ENCODE measurements at places on chromosomes 16 and 17. TPM values are rescaled to one million over a fixed set of nuclear protein-coding genes. Genes with fewer than 3 reads are reported as not detected.

DNA sequence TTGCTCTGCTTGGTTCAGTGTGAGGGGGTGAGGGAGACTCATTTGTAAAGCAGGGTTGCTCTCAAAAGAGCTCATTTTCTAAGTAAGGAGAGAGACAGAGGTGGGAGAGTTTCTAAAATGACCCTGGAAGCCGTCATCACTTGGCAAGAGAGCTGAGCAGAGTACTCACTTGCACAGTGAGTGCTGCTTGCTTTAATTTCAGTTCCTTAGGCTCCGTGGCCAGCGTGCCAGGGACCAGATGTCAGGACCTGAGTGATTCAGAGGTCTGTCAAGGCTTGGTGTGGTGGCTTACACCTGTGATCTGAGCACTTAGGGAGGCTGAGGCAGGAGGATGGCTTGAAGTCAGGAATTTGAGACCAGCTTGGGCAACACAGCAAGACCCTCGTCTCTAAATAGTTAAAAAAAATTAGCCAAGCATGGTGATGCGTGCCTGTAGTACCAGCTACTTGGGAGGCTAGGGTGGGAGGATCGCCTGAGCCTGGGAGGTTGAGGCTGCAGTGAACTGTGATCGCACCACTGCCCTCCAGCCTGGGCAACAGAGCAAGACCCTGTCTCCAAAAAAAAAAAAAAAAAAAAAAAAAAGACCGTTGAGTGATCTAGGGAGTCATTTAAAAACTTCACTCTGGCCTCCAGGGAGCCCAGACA, 10.7 kb downstream of the ZNF205 start:
- H3K27me3 ChIP-seq: no peaks in the 10 kb centered on the region
- DNase-seq: no peak
- H3K27ac ChIP-seq: peak overlapping the region; percentile 21
- H3K4me3 ChIP-seq: peak overlapping the region; percentile 95

- peaks cover 22% of the 10 kb centered on the region for H3K36me3 ChIP-seq
- H3K4me3 ChIP-seq: no peak overlapping the region
- no peak overlapping the region for H3K27ac ChIP-seq
- H3K27me3 ChIP-seq: no peaks in the 10 kb centered on the region
Measured at GRCh38 chr16:47586121-47586520, 125.0 kb downstream of the PHKB start.

GRCh38 chr16:81686391-81687130, 92.5 kb upstream of the PLCG2 start:
- no peaks in the 10 kb centered on the region for H3K4me1 ChIP-seq
- peaks cover 2% of the 10 kb centered on the region for H3K36me3 ChIP-seq
- H3K27me3 ChIP-seq: no peaks in the 10 kb centered on the region
- H3K4me3 ChIP-seq: no peak overlapping the region

GRCh38 chr16:3094289-3095027, 4.6 kb downstream of the ZSCAN10 start:
- no peak for DNase-seq
- H3K4me3 ChIP-seq: no peak overlapping the region
- H3K4me1 ChIP-seq: no peaks in the 10 kb centered on the region
- H3K27ac ChIP-seq: no peak overlapping the region

DNA sequence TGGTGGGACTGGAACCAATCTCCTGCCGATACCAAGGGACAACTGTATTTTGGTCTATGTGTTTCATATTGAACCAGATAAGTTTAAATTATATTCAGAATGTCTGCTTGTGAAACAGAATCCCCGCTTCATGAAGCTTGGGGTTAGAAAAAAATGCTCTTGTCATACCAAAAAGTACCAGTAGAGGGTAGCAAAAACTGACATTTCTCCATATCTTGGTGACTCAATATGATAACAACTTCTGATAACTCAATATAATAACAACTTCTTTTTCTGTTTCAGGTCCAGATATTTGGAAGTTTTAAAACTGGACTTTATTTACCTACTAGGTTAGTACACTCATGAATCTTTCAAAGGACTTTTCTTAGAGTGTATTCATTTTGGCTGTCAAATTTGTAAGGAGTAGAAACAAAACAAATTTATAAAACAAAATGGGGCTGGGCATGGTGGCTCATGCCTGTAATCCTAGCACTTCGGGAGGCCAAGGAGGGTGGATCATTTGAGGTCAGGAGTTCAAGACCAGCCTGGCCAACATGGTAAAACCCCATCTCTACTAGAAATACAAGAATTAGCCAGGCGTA, 52.3 kb upstream of the ADCY7 start:
- no peak overlapping the region for H3K4me3 ChIP-seq
- H3K4me1 ChIP-seq: peaks cover 21% of the 10 kb centered on the region
- H3K27ac ChIP-seq: no peak overlapping the region
- H3K36me3 ChIP-seq: peaks cover 17% of the 10 kb centered on the region

GRCh38 chr16:55955845-55956244, 80.7 kb upstream of the CES5A start:
- peaks cover 8% of the 10 kb centered on the region for H3K27me3 ChIP-seq
- no peak overlapping the region for H3K27ac ChIP-seq
- no peak overlapping the region for H3K4me3 ChIP-seq
- H3K4me1 ChIP-seq: no peaks in the 10 kb centered on the region
- H3K36me3 ChIP-seq: no peaks in the 10 kb centered on the region

GRCh38 chr17:36106493-36106835, 2.8 kb downstream of the CCL4 start:
- H3K27ac ChIP-seq: no peak overlapping the region
- no peak overlapping the region for H3K4me3 ChIP-seq
- H3K27me3 ChIP-seq: peaks cover 10% of the 10 kb centered on the region
- no peak for DNase-seq

DNA sequence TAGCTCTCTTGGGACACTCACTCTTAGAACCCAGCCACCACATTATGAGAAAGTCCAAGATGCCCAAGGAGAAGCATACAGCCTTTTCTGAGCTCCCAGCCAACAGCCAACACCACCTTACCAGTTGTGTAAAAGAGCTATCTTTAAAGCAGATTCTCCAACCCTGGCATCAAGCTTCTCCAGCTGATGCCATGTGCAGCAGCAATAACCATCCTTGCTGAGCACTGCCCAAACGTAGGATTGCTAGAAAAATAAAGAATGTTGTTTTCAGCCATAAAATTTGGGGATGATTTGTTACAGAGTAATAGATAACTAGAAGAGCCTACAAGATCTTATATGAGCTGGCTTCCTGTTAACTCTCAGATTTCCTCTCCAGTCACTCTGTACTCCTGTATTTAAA, 443.7 kb upstream of the DYNLRB2 start:
- H3K27me3 ChIP-seq: no peaks in the 10 kb centered on the region
- H3K4me1 ChIP-seq: peaks cover 13% of the 10 kb centered on the region
- no peak overlapping the region for H3K4me3 ChIP-seq
- no peak overlapping the region for H3K27ac ChIP-seq
- peaks cover 2% of the 10 kb centered on the region for H3K36me3 ChIP-seq
- no peak for DNase-seq

DNA sequence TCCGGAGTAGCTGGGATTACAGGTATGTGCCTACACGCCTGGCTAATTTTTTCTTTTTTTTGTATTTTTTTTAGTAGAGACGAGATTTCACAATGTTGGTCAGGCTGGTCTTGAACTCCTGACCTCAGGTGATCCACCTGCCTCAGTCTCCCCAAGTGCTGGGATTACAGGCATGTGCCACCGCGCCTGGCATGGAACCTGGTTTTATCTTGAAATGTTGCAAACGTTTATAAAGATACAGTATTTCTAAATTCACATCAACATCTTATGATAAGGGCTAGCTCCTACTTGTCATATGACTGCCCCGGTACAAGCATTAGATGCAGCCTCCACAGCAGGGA, 1.5 kb upstream of the IST1 start:
- peak overlapping the region; percentile 99 for H3K27ac ChIP-seq
- peaks cover 20% of the 10 kb centered on the region for H3K4me1 ChIP-seq
- DNase-seq: no peak

DNA sequence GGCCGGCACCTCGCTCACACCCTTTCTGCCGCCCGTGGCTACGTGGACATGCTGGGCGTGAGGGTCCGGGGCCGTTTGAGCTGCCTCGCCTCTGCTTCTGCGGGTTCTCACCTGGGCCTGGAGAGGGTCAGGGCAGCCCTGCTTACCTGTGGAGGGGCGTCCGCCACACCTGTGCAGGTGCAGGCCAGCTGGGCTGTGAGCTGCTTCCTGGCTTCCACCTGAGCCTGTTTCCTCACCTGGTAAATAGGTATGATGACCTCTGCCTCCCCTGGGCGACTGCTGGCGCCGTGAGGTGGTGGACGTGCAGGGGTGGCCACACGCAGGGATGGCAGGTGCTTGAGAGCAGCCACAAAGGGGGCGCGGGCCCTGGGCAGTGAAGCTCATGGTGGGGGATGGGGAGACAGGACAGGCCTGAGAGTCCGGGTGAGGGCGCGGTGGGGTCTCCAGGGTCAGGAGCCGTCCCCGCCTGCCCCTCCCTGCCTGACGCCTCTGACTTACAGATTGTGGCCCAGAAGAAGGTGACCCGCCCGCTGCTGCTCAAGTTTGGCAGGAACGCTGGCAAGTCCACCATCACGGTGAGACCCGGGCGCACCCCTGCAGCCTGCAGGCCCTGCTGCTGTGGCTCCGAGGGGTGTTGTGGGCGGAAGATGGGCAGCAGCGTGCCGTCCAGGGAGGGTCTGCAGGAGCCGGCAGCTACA, 7.8 kb downstream of the CPNE7 start:
- no peaks in the 10 kb centered on the region for H3K36me3 ChIP-seq
- no peaks in the 10 kb centered on the region for H3K27me3 ChIP-seq
- H3K27ac ChIP-seq: no peak overlapping the region
- H3K4me1 ChIP-seq: peaks cover 2% of the 10 kb centered on the region
- no peak overlapping the region for H3K4me3 ChIP-seq
- peak; percentile 81 for DNase-seq

DNA sequence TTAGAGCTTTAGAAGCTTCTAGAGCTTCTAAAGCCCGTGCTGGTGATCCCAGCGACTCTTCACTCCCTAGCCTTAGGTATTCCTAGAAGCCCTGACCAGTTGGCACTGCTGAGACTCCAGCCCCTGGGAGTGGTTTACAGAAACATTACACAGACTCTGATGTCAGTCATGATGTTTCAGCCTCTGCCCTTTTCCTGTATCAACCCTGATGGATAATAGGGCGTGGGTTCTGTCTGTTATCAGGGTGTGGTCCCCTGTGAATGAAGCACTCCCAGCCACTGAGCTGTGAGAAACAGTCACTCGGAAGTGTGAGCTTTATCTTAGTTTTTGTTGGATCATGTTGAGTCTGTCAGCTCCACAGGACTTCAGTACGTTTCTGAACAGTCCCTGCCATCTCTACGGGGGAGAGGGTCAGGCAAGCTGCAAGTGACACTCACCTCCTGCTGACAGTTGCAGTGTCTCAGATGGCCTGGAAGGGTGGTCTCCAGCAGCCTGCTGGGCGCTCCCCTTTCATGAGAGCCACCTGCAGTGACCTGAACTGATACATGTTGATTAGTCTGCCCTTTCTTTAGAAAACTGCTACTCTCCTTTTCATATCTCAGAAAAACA, 12.8 kb downstream of the GOSR2 start:
- peaks cover 65% of the 10 kb centered on the region for H3K36me3 ChIP-seq
- H3K27ac ChIP-seq: no peak overlapping the region
- no peaks in the 10 kb centered on the region for H3K27me3 ChIP-seq
- no peak overlapping the region for H3K4me3 ChIP-seq

DNA sequence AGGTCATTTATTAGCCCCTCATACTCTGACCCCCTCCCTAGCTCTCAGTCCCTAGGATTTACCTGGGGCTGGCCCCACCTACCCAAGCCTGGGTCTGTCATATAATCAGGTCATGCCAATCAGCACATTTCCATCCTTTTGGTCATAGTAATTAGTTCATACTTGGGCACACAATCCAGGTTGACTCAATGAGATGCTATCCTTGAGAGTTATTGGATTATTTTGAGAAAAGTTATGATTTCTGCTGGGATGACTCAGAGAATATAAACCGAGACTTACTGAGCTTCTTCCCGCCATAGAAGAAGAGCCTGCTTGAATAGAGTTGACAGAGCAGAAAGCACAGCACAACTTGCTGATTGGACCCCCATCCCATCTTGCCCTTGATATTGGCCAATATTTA, 331.5 kb downstream of the CBLN1 start:
- no peak overlapping the region for H3K27ac ChIP-seq
- no peak overlapping the region for H3K4me3 ChIP-seq
- H3K27me3 ChIP-seq: no peaks in the 10 kb centered on the region
- no peaks in the 10 kb centered on the region for H3K4me1 ChIP-seq
- no peak for DNase-seq

DNA sequence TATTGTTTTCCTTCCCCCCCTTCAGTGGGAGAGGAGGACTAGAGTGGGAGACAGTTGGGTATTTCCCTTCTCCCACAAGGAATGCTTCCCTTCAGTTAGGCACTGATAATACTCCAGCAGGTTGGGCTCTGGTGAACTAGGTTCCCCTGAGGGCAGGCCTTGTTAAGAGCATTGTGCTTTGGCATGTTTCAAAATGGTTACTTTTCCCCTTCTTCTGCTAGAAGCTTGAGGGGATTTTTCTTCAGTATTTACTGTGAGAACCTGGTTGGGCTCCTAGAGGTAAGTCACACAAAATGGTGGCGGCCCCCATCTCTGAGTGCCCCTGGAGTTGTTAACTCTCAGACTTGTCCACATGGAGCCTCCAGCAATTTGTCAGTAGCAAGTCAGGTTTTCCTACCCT, 156.2 kb downstream of the CYB561 start:
- H3K4me1 ChIP-seq: peaks cover 29% of the 10 kb centered on the region
- H3K4me3 ChIP-seq: no peak overlapping the region
- DNase-seq: no peak
- H3K36me3 ChIP-seq: peaks cover 17% of the 10 kb centered on the region

- peaks cover 33% of the 10 kb centered on the region for H3K27me3 ChIP-seq
- no peak for DNase-seq
- no peaks in the 10 kb centered on the region for H3K36me3 ChIP-seq
- H3K4me3 ChIP-seq: no peak overlapping the region
Measured at GRCh38 chr17:77581480-77581879, 377.0 kb upstream of the TNRC6C start.

Gene PPM1E
- 1.7 TPM for total RNA-seq

Gene KRT12
- not detected for total RNA-seq

Gene NOL11
- 32.2 TPM for total RNA-seq

Gene TMEM106A
- 9.0 TPM for total RNA-seq

Gene PRSS36
- 0.76 TPM for total RNA-seq

Gene ACSM2A
- not detected for total RNA-seq

Gene STH
- not detected for total RNA-seq

Gene LCMT1
- total RNA-seq: 53.5 TPM

Gene PMFBP1
- total RNA-seq: 2.8 TPM

Data from osteocyte (in vitro differentiated cells).